ENCODE measurements at places on chromosomes 6 and 20.
A peak's percentile ranks its signal among the peaks of the same experiment; 100 is the strongest.

DNA sequence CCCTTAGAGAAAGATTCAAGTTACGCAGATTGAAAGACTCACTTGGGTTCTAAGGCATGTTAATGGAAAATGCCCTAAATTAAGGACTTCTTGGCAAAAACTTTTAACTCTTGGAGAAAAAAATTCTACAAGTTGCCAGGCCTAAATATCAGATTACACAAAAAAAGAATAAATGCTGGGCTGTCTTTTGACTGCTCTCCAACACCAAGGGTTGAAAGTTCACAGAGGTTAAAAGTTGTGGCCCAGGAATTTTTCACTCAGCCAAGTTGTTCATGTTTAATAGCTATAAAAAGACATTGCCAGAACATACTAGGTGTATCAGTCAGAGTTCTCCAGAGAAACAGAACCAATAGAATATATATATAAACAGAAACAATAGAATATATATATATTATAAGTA, 268.4 kb upstream of the PRND start:
- no peak for DNase-seq

GRCh38 chr6:159053781-159054398, 9.1 kb upstream of the TAGAP start:
- no peak for DNase-seq

DNA sequence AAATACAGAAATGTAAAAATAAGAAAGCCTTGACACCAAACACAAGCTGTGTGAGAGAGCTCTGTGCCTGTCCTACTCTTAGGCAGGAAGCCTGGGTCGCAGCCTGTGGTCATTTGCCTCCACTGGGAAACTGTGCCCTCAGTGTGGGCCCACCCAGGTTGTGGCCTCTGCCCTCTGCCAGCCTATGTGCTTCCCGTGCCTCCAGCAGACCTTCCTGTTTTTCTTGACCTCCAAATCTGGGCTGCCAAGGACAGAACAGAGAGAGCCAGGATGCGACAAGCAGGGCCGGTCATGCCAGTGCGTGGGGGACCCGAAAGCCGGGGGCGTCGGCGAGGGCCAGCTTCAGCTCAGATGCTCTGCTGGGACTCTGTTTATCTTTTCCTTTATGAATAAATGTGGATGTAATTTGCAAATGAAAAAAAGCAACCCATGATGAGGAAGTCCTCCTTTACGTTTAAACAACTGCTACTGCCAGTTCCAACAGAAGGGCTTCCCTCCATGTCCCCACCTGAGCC, 189.2 kb upstream of the EXOC2 start:
- DNase-seq: no peak

GRCh38 chr20:50605136-50605535, 86.2 kb downstream of the RIPOR3 start:
- no peak for DNase-seq

DNA sequence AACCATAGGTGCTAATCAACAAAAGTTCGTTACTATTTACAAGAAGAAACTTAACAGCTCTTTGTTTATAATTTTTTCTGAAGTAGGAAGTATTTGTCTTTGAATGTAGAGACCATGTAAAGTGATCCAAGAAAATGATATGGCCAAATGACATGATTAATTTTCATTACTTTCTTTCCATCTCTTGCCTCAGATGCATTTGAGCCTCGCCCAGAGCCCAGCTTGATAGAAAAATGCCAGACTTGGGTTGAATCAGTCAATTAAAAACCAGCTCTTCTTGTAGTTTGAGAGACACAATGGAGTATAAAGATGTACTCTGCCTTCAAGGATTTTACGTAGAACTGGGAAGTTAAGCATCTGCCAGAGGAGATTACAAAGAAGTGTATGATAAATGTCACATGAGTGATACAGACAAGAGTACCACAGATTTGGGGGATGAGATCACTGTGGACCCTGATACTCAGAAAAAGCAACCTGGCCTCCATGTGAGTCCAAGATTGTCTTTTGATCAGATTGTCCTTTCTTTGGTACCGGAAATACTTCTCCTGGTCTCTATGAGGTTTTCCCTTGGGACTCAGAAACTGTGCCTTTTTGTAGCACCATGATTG, 92.5 kb upstream of the SUPT3H start:
- DNase-seq: no peak

GRCh38 chr20:39778847-39779604, 816.9 kb downstream of the DHX35 start:
- DNase-seq: peak; percentile 51

DNA sequence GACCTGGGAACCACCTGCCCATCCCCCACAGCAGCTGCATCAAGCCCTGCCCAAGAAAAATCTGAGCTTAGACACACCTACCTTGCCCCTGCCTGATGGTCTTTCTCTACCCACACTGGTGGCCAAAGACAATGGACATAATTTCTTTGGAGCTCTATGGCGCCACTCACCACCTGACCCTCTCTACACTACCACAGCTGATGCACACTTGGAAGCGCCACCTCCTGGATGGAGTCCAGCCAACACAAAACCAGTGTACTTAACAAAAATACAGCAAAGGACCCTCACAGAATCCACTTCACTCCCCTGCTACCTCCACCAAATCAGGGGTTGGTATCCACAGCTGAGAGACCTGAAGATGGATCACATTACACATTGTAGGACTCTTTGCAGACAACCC, 39.7 kb upstream of the CLVS2 start:
- DNase-seq: no peak

- DNase-seq: no peak
Observed at GRCh38 chr20:50344232-50345071, 153.8 kb downstream of the CEBPB start.

GRCh38 chr20:53657279-53657678, 63.6 kb upstream of the ZNF217 start:
- DNase-seq: no peak

DNA sequence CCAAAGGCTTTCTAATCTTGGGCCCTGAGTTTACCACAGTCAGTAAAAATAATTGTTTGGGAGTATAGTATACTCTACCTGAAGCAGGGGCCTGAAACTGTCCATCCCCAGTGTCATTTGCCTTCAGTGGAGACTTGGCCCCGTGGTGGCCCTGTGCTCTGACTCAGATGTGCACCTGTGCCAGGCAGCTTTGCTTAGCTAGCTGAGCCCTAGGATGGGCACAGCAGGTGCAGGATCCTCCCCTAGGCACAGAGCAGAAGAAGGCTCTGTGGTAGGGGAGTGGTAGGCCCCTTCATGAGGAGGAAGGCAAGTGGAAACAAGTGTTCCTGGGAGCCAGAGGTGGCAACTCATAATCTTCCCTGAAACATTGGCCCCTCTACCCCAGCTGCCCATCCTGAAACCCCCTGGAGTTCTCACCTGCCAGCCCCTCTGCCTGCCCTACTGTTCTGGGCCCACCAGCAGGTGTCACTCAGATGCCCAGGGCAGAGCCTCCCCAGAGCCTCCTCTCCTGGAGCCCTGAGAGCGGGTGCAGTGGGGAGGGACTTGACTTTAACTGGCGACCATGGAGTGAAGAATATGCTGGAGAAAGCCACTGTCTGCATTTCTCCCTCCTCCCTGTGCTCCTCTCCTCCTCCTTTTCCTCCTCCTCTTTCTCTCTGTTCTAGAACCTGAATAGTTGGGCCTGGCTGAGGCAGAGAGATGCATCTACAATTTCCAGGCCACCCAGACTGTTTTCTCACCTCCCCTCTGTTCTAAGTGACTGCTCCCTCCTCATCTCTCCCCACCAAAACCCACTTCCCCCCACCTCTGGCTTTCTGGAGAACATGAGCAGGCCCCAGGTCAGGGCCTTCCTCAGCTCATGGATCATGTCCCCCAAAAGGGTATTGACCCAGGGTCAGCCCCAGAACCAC, 2.9 kb downstream of the CPNE5 start:
- DNase-seq: no peak

DNA sequence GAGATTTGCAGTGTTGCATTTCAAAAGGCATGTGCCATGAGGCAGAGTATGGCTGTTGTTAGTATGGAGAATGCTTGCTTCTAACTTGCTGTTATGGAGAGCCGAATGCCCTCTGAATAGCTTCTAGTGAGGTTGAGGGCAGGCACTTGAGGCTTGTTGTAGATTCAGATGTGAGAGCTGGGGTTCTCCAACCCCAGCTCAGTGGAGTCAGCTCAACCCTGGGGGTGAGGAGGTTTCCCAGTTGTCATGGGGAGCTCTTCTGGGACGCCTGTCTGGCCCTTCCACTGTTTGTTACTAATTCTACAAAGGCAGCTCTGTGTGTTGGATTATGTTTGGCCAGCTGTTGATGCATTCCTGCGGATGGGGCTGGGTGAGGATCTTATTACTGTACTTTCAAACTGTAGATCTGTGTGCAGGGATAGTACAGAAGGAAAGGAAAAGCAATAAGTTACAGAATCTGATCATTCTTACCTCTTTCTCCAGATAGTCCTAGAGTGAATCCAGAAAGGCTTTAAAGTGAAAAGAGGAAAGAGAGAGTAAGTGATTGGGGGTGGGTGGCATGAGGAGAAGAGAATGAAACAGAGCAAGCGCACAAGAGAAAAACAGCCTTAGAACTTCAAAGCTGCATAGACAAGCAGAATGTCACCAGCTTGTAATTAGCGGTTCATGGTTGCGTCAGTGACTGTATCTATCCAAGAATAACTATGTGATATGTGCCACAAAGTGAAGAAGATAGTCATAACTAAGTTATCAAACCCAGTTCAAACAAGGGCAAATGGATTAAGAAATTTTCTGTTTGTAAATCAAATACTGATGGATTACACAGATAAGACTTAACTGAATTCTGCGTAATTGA, 148.7 kb downstream of the PRL start:
- DNase-seq: no peak

DNA sequence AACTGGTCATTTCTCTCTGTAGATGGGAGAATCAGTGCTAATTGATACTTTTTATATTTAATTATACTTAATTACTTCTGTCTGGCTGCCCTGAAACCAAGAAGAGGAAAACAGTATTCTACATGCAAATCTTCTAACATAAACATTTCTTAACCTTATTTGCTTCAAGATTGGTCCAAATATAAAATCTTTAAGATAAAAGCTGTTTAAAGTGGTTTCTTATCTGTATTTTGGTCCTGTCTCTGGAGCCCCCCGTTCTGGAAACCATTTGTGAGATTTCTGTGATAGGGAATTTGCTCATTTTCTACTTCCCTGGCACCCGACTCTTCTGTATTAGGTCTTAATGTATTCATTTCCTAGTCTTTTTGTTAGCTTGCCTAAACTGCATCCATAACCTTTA, 168.6 kb downstream of the RNF144B start:
- no peak for DNase-seq

GRCh38 chr6:18324706-18325042, 60.3 kb upstream of the DEK start:
- no peak for DNase-seq

GRCh38 chr6:131717836-131718542, 7.2 kb upstream of the CTAGE9 start:
- no peak for DNase-seq

DNA sequence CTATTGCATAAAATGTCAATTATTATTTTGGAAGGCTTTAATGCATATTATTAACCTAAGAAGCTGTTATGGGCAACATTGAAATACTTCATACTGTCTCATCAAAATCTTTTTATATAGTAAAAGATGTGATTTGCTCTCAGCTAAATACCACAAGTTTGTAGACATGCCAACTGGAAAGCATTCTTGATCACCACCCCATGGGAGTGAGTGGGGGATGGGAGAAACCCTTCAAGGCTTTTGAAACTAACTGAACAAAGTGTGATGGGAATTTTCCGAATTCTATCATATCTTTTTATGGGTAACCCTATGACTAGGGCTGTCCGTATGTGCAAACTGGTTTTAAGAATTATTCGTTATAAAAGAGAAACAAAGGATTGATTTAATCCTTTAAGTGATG, 377.3 kb upstream of the JAG1 start:
- DNase-seq: no peak

DNA sequence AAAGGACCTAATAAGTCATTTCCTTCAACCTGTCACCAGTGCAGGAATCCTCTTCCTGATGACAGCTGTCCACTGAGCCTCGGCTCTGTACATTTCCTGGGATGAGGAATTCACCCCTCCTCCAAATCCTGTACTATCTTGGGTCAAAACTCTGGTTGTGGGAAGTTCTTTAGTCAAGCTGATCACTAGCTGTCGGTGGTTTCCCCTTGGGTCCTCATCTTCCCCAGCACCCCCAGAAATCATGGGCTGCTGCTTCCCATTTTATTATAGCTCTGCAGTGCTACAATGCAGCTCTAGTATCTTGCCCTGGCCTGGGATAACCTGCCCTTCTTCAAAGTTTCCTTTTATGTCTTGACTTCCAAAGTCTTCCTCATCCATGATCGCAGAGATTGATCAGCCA, 14.6 kb upstream of the ADA start:
- no peak for DNase-seq

DNA sequence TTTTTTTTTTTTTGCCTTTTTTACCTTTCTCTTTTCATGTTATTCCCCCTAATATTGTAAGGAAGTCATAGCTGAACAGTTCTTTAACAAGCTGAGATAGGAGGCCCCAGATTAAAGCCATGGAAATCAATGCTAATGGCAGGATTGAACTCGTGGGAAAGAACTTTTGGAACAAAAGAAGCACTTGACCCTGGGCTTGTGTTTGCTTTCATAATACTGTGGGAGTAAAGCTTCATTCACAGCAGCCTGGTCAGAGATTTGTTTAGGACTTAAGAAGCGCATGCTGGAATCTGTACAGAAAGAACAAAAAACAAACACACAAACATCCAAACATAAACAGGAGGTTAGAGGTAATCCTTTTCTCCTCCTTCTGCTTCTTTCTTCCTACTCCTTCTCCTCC, 5.1 kb downstream of the HEY2 start:
- DNase-seq: no peak

DNA sequence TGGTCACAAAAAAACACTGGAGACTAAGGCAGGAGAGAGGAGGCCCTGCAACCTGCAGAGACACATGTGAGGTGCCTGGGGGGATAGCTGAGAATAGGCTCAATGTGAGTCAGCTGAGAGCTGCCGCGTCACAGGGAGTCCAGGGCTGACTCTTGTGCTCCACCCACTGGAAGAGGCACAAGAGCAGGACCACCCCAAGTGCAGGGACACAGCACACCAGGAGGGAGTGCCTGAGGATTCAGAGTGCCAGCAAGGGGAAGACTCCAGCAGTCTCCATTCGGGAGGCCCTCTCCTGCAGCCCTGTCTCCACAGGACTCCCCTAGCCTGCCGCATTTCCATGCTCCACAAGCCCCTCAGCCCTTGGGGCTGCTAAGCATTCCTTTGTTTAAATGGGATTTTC, 105.5 kb downstream of the HUS1B start:
- no peak for DNase-seq

- DNase-seq: no peak
Observed at GRCh38 chr6:109515781-109516409, 32.9 kb upstream of the ZBTB24 start.

- no peak for DNase-seq
Observed at GRCh38 chr20:61050336-61050890, 201.6 kb upstream of the CDH4 start.

GRCh38 chr6:150516199-150516598, 83.5 kb upstream of the PLEKHG1 start:
- no peak for DNase-seq

GRCh38 chr6:42393339-42393738, 58.4 kb downstream of the TRERF1 start:
- DNase-seq: no peak

- no peak for DNase-seq
Observed at GRCh38 chr20:45372646-45373352, 5.3 kb downstream of the TP53TG5 start.

GRCh38 chr20:23368316-23369071, 6.5 kb downstream of the GZF1 start:
- DNase-seq: no peak
